ENCODE measurements at places on chromosomes 6 and 20. TPM values are rescaled to one million over a fixed set of nuclear protein-coding genes. Genes with fewer than 3 reads are reported as not detected.

DNA sequence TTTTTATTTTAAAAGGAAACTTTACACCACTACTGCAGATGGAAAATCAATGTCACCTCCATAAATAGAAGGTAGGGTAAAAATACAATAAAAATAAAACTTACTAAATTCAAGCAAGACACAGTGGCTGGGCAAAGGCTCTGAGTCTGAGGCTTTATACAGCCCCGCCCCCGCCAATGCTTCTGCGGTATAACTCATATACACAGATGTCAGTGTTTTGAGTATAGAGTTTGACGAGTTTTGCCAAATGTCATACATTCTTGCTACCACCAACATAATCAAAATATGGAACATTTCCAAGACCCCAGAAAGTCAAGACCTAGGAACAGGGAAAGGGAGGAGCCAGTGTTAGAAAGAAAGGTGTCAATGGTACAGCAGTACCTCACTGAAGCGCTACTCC is 12.8 kb downstream of the NFATC2 start:
- peak overlapping the region; percentile 99 for H3K27ac ChIP-seq
- H3K4me3 ChIP-seq: peak overlapping the region; percentile 75
- DNase-seq: peak; percentile 91
- H3K27me3 ChIP-seq: no peaks in the 10 kb centered on the region
- peaks cover 98% of the 10 kb centered on the region for H3K4me1 ChIP-seq
- peaks cover 44% of the 10 kb centered on the region for H3K36me3 ChIP-seq

DNA sequence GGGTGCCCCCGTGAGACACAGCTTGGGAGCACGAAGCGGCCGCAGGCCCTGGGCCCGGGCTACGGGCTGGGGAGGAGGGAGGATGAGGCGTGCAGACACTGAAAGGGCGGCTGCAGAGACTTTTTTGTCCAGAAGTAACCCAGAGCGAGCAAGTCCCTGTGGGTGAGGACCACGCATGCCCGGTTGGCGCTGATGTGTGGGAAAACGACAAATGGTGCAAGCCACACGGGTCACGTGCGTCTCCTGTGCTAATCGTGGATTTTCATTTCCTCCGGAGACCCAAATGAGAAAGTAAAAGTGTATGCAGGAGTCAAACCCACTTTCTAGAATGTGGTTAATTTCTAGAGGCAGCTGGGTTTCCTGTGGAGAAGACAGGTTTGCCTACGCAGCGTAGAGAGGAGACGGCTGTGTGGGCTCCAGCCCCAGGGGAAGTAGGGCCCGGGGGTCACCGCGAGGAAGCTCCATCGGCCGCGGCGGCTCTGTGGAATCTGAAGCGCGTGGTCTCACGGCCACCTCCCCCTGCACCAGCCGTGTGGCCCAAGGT is 19.0 kb downstream of the DLL1 start:
- peak overlapping the region; percentile 66 for H3K4me3 ChIP-seq
- H3K4me1 ChIP-seq: peaks cover 14% of the 10 kb centered on the region
- DNase-seq: peak; percentile 88
- H3K27me3 ChIP-seq: peaks cover 3% of the 10 kb centered on the region
- H3K27ac ChIP-seq: peak overlapping the region; percentile 83

- H3K27me3 ChIP-seq: peaks cover 27% of the 10 kb centered on the region
- peak overlapping the region; percentile 36 for H3K4me3 ChIP-seq
- H3K4me1 ChIP-seq: peaks cover 17% of the 10 kb centered on the region
- peak; percentile 47 for DNase-seq
- H3K36me3 ChIP-seq: no peaks in the 10 kb centered on the region
Observed at GRCh38 chr6:17015144-17015543, 86.7 kb upstream of the STMND1 start.

The LAMA2 gene
- total RNA-seq: 0.80 TPM

The SEC63 gene
- 98.7 TPM for total RNA-seq

The SCGN gene
- total RNA-seq: not detected

The TP53TG5 gene
- total RNA-seq: 0.40 TPM

GRCh38 chr6:169425628-169426370 is 172.2 kb upstream of the THBS2 start:
- no peaks in the 10 kb centered on the region for H3K36me3 ChIP-seq
- no peak overlapping the region for H3K4me3 ChIP-seq
- H3K27ac ChIP-seq: no peak overlapping the region
- DNase-seq: no peak
- no peaks in the 10 kb centered on the region for H3K27me3 ChIP-seq

DNA sequence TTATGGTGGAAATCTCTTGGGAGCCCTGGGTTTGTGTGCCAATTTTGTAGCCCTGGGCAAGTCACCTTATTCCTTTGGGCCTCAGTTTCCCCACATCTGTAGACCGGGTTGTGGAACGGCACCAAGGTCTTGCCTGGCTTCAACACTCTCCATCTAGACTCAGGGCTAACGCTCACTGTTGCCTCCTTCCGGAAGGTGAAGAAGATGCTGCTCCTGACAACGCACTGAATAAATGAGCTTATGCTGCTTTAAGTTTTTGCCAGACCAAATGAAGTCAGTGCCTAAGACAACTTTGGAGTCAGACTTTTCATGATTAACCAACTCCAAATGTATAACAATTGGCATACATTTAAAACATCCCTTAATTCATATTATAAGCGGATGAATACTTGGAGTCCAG is 53.1 kb downstream of the PSMG4 start:
- no peak for DNase-seq
- H3K36me3 ChIP-seq: no peaks in the 10 kb centered on the region
- H3K27ac ChIP-seq: no peak overlapping the region

The PI16 gene
- 1.9 TPM for total RNA-seq

- peaks cover 23% of the 10 kb centered on the region for H3K27me3 ChIP-seq
- H3K36me3 ChIP-seq: no peaks in the 10 kb centered on the region
- no peak for DNase-seq
- no peak overlapping the region for H3K27ac ChIP-seq
Observed at GRCh38 chr6:3484192-3484591, 27.3 kb upstream of the SLC22A23 start.

- H3K36me3 ChIP-seq: peaks cover 7% of the 10 kb centered on the region
- no peak overlapping the region for H3K27ac ChIP-seq
- no peak overlapping the region for H3K4me3 ChIP-seq
- DNase-seq: no peak
- H3K27me3 ChIP-seq: no peaks in the 10 kb centered on the region
- no peaks in the 10 kb centered on the region for H3K4me1 ChIP-seq
Observed at GRCh38 chr6:35080821-35081425, 60.2 kb downstream of the TCP11 start.

- H3K4me1 ChIP-seq: no peaks in the 10 kb centered on the region
- DNase-seq: no peak
- H3K36me3 ChIP-seq: no peaks in the 10 kb centered on the region
Observed at GRCh38 chr6:24630856-24631505, 15.0 kb downstream of the KIAA0319 start.

DNA sequence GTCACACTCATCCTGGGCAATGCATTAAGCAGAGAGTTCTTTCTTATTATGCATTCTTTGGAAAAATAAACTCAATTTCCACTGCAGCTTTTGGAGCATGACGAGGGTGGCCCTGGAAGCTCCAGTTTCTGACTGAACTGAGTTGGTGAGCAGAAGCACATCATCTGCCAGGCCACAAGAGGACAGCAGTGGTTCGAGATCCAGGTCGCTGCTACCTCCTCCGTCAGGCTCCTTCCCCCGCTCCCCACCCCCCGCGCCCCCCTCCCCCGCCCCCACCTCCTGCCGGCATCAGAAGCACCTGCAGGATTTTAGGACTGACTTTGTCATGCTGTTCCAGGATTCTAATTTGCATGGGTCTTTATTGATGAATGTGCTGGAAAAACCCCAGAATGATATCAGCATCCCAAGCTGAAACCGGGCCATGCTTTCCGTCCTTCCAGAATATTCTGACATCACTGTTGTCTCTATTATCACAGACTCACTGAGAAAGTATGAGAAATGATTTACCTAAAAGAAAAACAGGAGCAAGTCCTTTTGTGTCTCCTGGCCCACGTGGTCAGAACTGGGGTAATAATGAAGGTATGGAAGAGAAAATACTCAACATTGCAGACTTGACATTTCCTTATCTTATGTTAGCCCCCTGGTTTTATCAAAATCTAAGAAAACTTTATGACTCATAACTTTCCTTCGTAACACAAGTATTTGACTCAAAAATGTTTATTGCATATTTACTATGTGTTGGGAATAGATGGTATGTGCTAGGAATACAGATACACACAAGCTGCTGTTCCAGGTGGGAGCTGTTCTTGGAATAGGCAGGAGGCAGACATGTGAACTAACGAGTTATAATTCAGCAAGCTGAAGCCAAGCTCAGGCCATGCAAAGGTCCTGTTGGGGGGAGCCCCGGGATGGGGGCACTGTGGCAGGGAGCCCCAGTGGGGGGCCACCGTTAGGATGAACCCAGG is 220.2 kb upstream of the EXOC2 start:
- H3K27me3 ChIP-seq: peaks cover 18% of the 10 kb centered on the region
- no peaks in the 10 kb centered on the region for H3K4me1 ChIP-seq
- H3K4me3 ChIP-seq: no peak overlapping the region
- no peaks in the 10 kb centered on the region for H3K36me3 ChIP-seq

Measured in activated CD4-positive, alpha-beta T cell treated with anti-CD3 and anti-CD28 coated beads for 36 hours (primary cell).